Stimulated activated naive CD4-positive, alpha-beta T cell (primary cell): ENCODE measurements at places on chromosomes 3 and 15.

DNA sequence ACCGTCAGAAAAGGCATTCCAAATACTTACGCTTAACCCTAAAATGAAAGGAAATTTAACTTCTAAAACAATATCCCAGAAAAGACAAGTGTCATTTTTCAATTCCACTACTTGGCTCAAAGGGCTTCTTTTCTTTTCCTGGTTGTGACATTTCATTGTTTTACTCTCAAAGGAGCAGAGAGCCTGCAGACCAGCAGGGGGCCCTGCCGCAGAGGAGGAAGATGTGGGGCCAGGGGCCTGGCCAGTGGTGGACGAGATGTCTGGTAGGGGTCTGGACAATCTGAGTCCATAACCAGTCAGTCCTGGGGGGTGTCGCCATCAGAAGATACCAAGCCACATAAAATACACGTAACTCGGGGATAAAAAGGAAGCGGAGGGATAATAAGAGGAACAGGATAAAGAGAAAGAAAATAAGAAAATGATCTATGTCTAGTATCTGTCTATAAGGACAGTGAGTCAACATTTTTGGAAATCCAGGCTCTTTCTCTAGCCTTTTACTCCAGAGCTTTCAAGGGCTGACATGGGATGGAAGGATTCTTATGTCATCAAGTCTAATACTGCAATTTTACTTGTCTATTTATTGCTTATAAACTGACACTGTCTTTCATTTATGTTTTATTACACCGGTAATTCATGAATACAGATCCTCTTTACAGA is 54.2 kb upstream of the ARHGEF3 start:
- DNase-seq = no peak

GRCh38 chr15:99969261-99969920 is 236.2 kb upstream of the LYSMD4 start:
- DNase-seq = no peak

DNA sequence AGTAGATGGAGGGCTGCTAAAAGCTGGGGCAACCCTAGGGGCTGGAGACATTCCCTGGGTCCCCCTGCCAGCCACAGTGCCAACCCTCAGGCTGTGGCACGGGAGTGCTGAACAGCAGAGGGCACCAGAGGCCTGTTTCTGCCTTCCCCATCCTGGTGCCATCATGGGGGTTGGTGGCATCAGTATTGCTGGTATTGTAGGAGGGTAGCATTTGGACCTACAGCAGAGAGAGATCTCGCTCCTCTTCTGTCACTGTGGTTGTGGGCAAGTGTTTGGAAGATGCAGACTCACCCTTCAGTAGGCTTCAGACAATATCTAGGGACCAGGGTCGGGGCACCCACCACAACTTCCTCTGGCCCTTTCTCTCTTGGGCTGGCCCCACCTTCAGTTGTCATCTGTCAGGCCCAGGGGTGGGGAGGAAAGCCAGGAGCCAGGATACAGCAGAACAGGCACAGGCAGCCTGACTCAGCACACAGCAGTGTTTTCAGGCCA is 123.5 kb downstream of the RPLP1 start:
- DNase-seq = peak; percentile 46

GRCh38 chr15:48842501-48842900 is 31.6 kb upstream of the CEP152 start:
- DNase-seq = no peak

GRCh38 chr15:38941399-38941953 is 376.9 kb upstream of the RASGRP1 start:
- DNase-seq = no peak

DNA sequence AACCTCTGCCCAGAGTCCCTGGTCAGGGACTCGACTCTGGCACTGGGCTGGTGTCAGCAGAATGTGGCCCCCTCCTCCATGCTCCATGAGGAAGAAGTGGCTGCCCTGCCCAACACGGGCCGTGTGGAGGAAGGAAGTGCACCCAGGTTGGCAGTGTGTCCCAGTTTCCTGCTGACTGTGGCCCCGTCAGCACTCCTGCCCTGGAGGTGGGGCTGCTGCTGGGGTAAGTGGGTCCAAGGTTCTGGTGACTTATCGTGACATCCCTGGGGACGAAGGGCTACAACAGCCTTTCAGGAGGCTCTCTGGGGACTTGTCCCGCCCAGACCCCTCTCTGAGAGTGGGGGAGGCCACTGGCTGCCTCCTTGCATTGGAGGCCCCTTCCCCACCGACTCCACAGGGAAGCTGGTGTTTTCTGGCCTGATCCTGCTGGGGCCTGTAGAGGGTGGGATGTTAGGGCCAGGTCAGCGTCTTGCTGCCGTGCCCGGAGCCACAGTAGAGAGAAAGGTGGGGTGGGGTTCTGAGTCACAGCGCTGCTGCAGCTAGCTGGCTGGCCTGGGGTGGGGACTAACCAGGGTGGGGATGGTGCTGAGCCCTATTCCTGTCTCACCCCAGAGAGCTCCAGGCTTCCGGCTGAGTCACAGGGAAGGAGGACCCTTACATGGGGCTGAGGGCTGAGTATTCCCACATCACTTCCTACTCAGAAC is 10.5 kb downstream of the SEMA4B start:
- no peak for DNase-seq

GRCh38 chr3:191688756-191689433 is 227.9 kb downstream of the PYDC2 start:
- DNase-seq = no peak

DNA sequence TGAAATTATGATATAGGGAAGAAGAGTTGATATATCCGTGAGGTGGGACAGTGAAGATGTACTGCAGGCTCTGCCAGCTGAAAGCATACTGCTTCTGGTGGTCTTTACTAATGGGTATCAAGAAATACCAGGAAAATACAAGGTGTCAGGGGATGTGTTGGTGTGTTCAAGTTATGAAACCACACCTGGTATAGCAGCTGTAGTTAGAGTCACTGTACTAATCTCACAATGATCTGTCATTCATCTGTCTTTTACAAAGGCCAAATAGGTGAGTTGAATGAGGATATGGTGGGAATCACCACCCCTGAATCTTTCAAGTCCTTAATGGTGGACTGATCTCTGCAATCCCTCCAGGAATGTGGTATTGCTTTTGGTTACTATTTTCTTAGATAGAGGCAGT is 152.7 kb downstream of the NFKBIZ start:
- no peak for DNase-seq

DNA sequence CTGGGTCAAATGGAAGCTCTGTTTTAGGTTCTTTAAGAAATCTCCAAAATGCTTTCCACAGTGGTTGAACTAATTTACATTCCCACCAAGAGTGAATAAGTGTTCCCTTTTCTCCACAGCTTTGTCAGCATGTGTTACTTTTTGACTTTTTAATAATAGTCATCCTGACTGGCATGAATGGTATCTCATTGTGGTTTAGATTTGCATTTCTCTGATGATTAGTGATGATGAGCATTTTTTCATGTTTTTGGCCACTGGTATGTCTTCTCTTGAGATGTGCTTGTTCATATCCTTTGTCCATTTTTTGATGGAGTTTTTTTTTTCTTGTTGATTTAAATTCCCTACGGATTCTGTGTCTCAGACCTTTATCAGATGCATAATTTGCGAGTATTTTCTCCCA is 745.0 kb upstream of the BCHE start:
- no peak for DNase-seq

GRCh38 chr15:90062462-90062932 is 39.8 kb downstream of the IDH2 start:
- peak; percentile 46 for DNase-seq

DNA sequence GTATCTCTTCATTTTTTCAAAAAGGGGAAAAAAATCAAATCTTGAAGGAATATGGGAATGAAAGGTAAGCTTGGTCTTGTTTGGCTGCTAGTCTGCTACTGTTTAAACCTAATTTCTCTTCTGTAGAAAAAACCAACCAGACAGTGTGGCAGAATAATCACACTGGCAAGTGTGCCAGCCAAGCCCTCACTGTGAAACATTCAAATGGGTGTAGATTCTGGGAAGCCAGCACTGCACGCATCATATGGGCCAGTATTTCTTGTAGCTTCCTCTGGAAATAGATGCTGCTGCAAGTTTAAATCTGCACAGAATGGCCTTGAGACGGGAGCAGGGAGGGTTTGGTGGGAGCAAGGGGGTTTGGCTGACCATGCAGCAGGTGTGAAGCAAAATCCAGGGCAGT is 62.1 kb downstream of the POMGNT2 start:
- no peak for DNase-seq

DNA sequence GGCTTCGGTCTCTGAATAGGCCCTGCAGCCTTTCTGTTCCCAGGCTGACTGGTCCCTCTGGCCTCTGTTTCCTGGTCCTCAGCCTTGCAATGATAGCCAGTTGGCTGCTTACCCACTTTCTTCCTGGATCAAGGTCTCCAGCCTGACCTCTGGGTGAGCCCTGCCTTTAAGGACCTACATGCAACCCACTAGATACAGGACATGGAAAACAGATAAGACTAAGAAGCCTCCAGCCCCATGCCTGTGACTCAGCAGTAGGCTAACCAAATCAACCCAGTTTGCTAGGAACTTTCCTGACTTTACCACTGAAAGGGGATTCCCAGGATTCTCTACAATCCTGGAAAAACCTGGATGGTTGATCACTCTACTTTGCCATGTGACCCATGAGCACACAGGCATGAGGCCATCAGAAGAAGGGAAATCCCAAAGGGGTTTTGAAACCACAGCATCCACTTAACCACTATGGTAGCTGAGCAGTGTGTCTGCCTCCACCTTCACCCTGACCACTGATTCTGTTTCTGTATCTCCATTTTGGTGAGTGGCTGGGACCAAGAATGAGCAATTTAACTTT is 188.1 kb downstream of the CHST2 start:
- DNase-seq = no peak

DNA sequence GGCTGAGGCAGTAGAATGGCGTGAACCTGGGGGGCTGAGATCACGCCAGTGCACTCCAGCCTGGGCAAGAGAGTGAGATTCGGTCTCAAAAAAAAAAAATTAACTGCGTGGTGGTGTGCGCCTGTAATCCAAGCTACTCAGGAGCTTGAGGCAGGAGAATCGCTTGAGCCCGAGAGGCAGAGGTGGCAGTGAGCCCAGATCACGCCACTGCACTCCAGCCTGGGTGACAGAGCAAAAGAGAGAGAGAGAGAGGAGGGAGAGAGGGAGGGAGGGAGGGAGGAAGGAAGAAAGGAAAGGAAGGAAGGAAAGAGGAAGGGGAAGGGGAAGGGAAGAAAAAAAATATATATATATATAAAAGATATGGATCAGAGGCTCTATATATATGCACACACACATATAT is 6.0 kb downstream of the TM4SF19 start:
- no peak for DNase-seq
